ENCODE measurements at places on chromosomes 11 and 22.

DNA sequence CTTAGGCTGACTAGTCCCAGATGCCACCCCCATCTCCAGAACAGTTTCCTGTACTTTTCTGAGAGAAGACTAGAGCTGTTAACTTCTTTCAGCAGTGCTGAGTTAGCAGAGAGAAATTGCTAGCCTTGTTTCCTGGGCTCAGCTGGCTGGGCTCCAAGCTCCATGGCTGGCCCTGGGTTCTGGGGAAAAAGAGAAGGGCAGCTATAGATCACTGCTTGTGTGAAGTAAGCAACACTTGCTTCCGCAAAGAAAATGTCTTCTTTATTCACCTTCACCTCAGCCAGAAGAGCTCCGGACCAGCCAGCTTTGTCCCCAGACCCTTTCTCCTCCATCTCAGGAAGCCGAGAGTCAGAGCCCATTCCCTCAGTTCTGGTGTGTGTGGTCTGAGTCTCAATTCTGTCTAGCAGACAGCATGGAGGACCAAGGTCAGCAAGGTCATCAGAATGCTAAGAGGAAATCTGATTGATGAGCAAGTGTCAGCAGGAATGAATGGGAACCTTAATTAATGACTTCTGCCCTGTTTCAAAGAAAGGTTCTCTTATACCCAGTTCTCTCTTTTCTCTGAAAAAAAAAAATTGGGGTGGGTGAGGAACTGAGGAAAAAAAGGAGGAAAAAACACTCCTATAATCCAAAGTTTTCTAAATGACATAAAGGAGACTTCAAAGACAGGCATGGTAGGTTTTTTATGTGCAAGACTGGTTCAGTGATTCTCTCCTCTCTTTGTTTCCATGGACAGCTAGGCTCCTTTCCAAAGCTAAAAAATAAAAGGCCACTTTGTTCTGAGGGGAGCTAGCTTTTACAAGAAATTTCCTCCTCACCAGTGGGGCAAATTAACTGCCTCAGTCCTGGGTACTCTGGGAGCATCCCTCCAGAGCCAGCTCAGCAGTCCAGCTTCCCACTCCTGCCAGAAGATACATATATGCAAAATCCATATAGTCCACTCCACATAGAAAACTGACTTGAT, 63.6 kb upstream of the FAM181B start:
- no peaks in the 10 kb centered on the region for H3K4me1 ChIP-seq
- peaks cover 39% of the 10 kb centered on the region for H3K27me3 ChIP-seq
- H3K27ac ChIP-seq: no peak overlapping the region
- H3K36me3 ChIP-seq: no peaks in the 10 kb centered on the region
- DNase-seq: no peak

- no peaks in the 10 kb centered on the region for H3K36me3 ChIP-seq
- H3K27ac ChIP-seq: no peak overlapping the region
- no peak for DNase-seq
- no peak overlapping the region for H3K4me3 ChIP-seq
- no peaks in the 10 kb centered on the region for H3K4me1 ChIP-seq
These were observed 229.8 kb downstream of the BLID start for GRCh38 chr11:121886005-121886734.

GRCh38 chr11:111926505-111927391, 8.0 kb downstream of the C11orf52 start:
- H3K4me1 ChIP-seq: peaks cover 23% of the 10 kb centered on the region
- peak overlapping the region; percentile 81 for H3K4me3 ChIP-seq
- peaks cover 4% of the 10 kb centered on the region for H3K27me3 ChIP-seq
- H3K36me3 ChIP-seq: no peaks in the 10 kb centered on the region
- peak overlapping the region; percentile 89 for H3K27ac ChIP-seq

- peaks cover 2% of the 10 kb centered on the region for H3K27me3 ChIP-seq
- H3K4me3 ChIP-seq: no peak overlapping the region
- DNase-seq: no peak
- H3K4me1 ChIP-seq: no peaks in the 10 kb centered on the region
These were observed 7.2 kb downstream of the MRGPRF start for GRCh38 chr11:69005631-69006368.

GRCh38 chr11:30505603-30506002, 80.5 kb downstream of the MPPED2 start:
- no peak overlapping the region for H3K4me3 ChIP-seq
- no peaks in the 10 kb centered on the region for H3K36me3 ChIP-seq
- DNase-seq: no peak
- H3K27me3 ChIP-seq: no peaks in the 10 kb centered on the region
- H3K4me1 ChIP-seq: no peaks in the 10 kb centered on the region
- H3K27ac ChIP-seq: no peak overlapping the region

DNA sequence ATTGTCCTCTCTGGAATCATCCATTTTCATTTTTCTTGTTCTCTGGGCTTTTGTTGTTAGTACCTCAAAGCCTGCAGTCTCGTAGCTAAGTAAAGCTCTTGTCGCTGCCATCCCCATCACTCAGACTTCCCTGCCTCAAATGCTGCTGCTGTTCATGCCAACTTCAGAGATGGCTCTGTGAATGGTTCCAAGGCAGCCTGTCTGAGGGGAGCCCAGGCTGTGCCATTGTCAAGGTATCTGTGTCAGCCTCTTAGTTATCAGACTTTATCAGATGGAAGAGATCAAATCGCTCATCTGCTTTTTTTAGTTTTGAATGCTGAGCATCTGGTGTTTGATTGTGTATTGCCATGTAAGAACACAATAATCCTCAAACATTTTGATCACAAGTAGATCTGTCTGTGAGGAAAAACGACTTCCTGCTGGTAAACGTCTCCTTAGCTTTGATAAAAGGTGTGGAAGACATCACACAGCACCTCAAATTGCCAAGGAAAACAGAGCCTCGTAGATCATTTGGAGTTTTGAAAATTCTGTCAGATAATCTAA, 304.2 kb upstream of the ZC3H12C start:
- no peak overlapping the region for H3K27ac ChIP-seq
- H3K4me3 ChIP-seq: no peak overlapping the region
- no peaks in the 10 kb centered on the region for H3K36me3 ChIP-seq
- no peak for DNase-seq
- no peaks in the 10 kb centered on the region for H3K4me1 ChIP-seq

- peak; percentile 62 for DNase-seq
- H3K36me3 ChIP-seq: peaks cover 14% of the 10 kb centered on the region
These were observed 2.0 kb upstream of the UBXN1 start for GRCh38 chr11:62680825-62681240.

DNA sequence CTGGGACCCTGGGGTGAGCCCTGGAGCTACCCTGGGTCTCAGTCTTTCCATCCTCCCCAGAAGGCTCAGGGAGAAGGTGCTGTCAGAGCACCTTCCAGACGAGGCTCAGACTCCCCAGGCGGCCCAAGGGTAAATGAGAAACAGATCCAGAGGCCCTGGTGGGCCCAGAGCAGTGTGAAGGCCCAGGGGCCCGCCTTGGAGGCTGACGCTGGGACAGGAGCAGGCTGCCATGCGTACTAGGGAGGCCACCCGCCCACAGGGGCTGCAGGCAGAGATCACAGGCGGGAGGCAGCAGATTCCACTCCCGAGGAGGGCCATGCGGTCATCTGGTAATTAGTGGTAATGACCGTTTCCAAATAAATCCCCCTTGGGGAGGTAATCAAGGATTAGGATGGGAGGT, 5.2 kb downstream of the WNT11 start:
- H3K27me3 ChIP-seq: peaks cover 26% of the 10 kb centered on the region
- H3K36me3 ChIP-seq: no peaks in the 10 kb centered on the region
- DNase-seq: no peak
- no peak overlapping the region for H3K27ac ChIP-seq
- peaks cover 11% of the 10 kb centered on the region for H3K4me1 ChIP-seq

DNA sequence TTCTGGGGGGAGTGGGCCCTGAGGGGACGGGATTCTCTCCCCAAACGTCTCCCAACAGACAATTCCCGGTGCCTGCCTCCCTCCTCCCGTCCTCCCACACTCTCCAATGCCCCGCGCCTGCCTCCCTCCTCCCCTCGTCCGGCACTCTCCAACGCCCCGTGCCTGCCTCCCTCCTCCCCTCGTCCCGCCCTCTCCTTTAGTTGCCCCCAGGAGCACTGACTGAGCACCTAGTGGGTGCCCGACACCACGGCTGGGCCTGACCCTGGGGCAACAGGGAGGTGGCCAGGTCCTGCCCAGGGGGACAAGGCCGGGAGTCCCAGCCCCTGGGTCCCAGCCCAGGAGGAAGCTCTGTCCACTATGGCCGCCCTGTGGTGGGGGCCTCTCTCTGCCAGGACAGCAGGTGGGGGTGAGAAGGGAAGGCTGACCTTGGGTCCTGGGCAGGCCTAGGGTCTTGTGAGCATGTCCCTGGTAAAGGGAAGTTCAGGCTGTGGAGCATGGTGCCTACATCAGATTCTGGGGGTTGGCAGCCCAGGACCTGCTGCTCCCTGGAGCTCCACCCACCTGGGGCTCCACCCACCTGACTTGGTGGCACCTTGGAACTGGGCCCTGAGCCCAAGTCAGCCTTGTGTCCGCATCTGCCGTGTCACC, 942.3 kb downstream of the BRD1 start:
- H3K4me1 ChIP-seq: no peaks in the 10 kb centered on the region
- H3K36me3 ChIP-seq: no peaks in the 10 kb centered on the region
- no peak overlapping the region for H3K27ac ChIP-seq

DNA sequence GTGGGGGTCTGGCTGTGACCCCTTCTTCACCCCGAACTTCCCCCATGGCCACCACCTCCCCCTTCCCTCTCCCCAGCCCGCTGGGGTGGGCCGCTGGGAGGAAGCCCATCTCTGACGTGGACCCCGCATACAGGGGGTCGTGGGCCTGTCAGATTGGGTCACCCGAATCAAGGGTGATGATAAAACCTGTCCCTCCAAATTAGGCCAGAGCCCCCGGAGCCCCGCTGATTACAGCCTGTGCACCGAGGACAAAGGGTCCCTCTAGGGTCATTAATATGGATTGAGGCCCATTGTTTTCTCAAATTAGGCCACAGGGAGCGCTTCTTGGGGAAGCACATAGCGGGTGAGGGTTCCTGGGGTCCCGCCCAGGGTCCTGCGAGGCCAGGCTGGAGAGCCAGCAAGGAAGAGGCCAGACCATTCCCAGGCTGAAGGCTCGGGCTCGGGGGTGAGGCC, 4.9 kb upstream of the LINC01488 start:
- no peak for DNase-seq
- H3K27me3 ChIP-seq: peaks cover 2% of the 10 kb centered on the region
- no peak overlapping the region for H3K4me3 ChIP-seq
- no peak overlapping the region for H3K27ac ChIP-seq

- no peaks in the 10 kb centered on the region for H3K4me1 ChIP-seq
- H3K27ac ChIP-seq: no peak overlapping the region
- no peaks in the 10 kb centered on the region for H3K27me3 ChIP-seq
- H3K36me3 ChIP-seq: no peaks in the 10 kb centered on the region
These were observed 68.0 kb downstream of the PGR start for GRCh38 chr11:101061606-101062005.

DNA sequence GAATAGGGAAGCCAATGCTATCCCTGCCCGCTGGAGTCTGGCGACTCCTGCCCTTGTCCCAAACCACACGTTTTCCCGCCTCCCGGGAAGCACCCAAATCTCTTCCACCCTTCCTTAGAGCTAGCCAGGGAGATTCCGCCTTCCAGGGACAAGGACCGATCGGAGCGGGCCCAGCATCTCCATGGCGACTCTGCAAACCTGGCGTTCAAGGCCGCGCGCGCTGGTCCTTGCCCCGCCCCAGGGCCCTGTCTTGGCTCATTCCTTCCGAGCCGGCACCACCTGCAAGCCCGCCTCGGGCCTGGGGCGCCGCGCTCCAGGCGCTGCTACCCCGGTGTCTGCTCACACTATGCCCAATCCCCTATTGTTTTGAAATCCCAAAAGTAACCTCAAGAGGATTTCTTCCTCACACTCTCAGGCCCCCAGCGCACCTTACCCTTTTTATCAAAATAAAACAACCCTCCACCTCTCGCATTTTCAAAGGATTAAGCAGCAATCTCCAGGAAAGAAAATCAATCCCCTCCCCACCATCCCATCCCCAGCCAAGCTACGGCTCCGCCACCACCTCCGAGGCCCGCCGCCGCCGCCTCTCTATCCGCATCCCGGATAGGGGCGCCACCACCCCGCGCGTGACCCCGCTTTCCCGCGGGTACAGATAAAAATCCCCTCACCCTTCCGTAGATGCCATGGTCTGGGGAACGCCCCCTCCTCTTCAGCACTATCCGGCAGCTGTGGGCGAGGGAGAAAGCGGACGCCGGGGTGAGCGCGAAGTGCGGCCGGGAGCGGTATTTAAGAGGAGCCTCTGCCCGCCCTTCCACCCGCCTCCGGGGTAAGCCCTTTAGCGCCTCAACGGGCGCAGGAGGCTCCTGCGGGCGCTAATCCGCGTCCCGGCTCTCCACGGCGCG, 825 bp downstream of the SLC1A2 start:
- H3K27ac ChIP-seq: peak overlapping the region; percentile 58
- peaks cover 94% of the 10 kb centered on the region for H3K27me3 ChIP-seq
- peak overlapping the region; percentile 27 for H3K4me3 ChIP-seq
- H3K4me1 ChIP-seq: peaks cover 7% of the 10 kb centered on the region
- peaks cover 1% of the 10 kb centered on the region for H3K36me3 ChIP-seq

- H3K4me3 ChIP-seq: no peak overlapping the region
- no peaks in the 10 kb centered on the region for H3K36me3 ChIP-seq
- H3K27me3 ChIP-seq: peaks cover 13% of the 10 kb centered on the region
- H3K27ac ChIP-seq: no peak overlapping the region
- no peak for DNase-seq
These were observed 27.5 kb upstream of the POU2AF1 start for GRCh38 chr11:111406589-111406988.

DNA sequence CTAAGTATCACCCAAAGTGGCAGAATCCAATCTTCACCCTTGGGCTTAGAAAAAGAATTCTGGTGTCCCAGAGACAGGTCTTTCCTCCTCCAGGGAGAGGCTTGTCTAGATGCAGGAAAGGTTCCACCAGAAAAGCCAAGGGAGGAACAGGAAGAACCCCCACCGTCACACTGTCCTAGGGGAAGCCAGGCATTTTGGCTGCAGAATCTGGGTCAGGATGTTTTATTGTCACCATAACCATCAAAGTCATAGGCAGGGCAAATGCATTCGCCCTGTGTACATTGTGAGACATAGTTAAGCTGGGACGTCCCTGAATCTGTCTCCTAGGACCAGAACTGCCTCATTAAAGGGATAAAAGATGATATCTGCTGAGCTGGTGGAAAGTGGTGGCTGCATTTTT, 590.5 kb downstream of the OPCML start:
- no peak overlapping the region for H3K4me3 ChIP-seq
- H3K27ac ChIP-seq: no peak overlapping the region
- H3K36me3 ChIP-seq: no peaks in the 10 kb centered on the region
- no peak for DNase-seq

- no peaks in the 10 kb centered on the region for H3K4me1 ChIP-seq
- no peaks in the 10 kb centered on the region for H3K36me3 ChIP-seq
These were observed 38.7 kb upstream of the RCN1 start for GRCh38 chr11:32052215-32052614.

DNA sequence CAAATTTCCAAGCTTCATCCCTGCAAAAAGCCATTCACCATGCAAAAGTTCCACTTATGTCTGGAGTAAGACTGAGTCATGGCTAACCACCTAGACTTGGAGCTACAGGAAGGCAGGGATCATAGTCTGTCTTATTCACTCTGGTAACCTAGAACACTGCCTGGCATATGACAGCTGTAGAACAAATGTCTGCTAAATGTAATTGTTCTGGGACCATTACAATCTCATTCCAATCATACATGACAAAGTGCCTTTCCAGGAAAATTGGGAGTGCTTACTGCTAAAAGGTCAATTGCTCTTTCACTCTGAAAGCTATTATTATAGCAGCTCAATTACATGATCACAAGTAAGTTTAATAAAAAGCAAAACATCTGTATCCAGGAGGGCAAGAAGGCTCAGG, 99.1 kb upstream of the CHRM4 start:
- no peaks in the 10 kb centered on the region for H3K27me3 ChIP-seq
- H3K36me3 ChIP-seq: peaks cover 4% of the 10 kb centered on the region
- H3K4me3 ChIP-seq: no peak overlapping the region
- H3K27ac ChIP-seq: no peak overlapping the region

GRCh38 chr22:27797520-27798391, 3.8 kb downstream of the MN1 start:
- H3K27me3 ChIP-seq: peaks cover 8% of the 10 kb centered on the region
- no peak overlapping the region for H3K4me3 ChIP-seq
- no peaks in the 10 kb centered on the region for H3K36me3 ChIP-seq
- peaks cover 7% of the 10 kb centered on the region for H3K4me1 ChIP-seq
- no peak for DNase-seq

Data from activated CD8-positive, alpha-beta memory T cell treated with anti-CD3 and anti-CD28 coated beads, Interleukin-2, amount 10 ng/mL, durations not matched to agents 7 days and 5 days (primary cell).